Caco-2 (cell line): ENCODE measurements at places on chromosomes 11 and 22.

GRCh38 chr11:123616505-123617198, 37.8 kb downstream of the SCN3B start:
- DNase-seq: no peak

DNA sequence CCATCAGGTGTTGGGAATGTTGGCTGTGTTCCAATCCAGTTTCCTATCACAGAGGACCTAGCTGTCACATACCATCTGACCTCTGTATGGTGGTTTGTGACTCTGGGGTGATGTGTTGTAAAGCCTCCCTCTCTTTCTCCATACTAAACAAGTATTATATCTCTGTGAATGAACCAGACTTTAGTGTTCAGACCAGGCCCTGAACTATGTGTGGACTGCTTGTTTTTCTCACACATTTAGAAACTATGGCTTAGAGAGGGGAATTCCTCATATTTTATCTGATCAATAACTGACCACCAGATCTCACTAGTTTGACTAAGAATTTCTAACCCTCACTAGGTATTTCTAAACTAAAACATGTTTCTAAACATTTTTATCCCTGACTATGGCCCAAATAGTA, 17.5 kb downstream of the NCR3LG1 start:
- DNase-seq: no peak

DNA sequence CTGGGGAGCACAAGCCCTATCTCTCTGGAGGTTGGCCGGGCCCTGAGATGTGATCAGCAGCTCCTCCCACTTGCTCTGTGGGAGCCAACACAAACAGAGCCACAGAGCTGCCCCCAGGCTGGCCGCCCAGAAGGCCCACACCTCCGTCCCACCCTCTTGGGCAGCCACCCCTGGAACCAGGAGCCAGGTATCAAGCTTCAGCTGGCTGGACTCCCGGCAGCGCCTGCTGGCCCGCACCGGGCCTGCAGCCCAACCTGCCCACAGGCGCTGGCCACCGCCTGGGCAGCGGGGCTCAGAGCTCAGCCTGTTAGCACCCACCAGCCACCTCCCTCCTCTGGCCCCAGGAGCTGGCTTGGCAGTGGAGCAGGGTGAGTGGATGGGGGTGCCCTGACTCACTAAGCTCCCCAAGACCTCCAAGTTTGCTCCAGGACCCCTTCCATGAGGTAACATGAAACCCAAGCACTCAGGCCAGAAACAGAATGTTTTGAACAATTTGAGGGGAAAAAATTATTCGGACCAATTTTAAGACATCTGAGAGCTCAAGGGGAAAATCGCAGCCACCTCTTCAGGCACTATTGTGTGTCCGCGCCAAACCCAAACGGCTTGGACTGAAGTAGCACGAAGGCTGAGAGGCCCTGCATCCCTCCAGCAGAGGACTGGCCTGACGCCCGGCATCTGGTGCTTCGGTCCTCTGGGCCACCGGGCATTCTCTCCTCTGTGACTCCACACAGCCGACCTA, 450.8 kb downstream of the SOX6 start:
- no peak for DNase-seq

GRCh38 chr11:78083021-78083420, 3.4 kb upstream of the NDUFC2 start:
- no peak for DNase-seq

- no peak for DNase-seq
Observed at GRCh38 chr11:65928667-65929066, 9.4 kb downstream of the DRAP1 start.

DNA sequence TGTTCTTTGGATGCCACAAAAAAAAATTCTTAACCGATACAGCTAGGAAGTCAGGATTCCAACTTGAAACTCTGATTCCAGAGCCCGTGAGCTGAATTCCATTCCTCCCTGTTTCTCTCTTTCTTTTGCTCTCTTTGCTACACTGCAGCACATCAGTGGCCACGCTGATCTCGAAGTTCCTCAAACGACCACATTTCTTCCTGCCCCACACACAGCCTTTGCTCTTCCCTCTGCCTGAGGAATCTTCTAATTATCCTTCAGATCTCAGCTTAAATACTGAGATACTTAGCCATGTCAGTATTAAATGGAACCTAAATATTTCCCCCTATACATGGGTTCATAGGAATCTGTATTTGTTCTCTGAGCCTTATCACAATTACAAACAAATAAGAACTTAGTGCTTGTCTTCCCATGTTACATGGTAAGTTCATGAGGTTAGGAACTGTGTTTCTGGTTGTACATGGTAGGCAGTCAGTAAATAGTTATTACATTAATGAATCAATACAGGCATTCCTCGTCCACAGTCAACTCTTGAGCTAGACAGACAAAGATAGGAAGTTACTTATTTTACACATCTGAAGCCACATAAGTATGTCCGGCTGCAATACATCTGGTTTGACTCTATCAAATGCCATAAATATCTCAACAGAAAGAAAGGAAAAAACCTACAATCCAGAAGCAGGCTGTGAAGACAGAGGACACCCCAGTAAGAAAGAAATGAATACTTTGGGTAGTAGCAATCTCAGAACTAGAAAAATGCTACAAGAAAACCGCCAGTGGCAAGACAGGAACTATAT, 86.6 kb downstream of the MAML2 start:
- no peak for DNase-seq
